Left ventricle myocardium superior (tissue), 1 donor: ENCODE measurements at places on chromosomes 16 and 17. TPM values are rescaled to one million over a fixed set of nuclear protein-coding genes. Genes with fewer than 3 reads are reported as not detected.

The PYY gene
- total RNA-seq = not detected

The GRB7 gene
- 5.1 TPM for total RNA-seq

The C1QBP gene
- total RNA-seq = 127 TPM

- no peak for DNase-seq
Observed at GRCh38 chr17:67441052-67441895, 64.2 kb downstream of the PITPNC1 start.

DNA sequence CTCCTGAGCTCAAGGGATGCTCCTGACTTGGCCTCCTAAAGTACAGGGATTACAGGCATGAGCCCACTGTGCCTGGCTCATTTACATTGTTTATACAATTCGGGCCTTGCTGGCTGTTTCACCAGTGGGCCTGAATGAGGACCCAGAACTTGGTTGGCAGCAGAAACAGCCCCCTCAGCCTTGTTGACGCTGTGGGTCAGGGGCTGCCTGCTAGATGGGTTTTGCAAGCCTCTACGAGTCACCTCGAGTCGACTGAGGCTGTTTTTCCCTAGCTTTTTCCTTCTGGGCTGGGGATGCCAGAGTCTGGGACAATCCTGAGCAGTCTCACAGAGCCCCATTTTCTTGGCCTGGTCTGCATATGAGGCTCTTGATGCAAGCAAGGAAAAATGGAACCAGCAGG, 16.1 kb downstream of the PPL start:
- DNase-seq = no peak

DNA sequence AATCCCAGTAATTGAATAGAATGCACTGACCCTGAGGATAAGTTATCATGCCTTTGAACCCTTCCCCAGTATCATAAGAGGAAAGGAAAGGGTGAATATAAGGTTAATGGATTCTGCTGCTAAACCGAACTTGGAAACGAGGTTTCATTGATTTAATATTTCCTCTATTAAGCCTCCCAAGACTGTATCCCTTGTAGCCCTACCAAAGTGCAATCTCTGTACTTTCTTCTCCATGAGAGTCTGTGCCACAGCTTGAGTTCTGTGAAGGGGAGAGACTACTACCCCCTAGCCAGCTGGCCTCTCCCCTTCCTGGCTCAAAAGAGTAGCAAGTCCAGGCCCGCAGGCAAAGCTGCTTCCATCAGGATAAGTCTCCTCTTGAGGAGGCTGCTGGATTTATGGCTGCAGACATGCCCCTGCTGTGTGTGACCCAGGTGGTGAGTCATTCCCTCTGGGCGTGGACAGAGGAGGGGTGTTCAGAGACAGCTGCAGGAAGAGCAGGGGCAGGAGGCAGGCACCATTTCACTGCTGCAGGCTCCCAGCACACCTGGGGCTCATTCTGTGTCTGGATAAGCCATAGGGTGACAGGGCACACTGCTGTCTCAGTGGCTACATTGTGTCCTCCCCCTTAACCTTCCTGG, 58.4 kb downstream of the TOM1L2 start:
- peak; percentile 62 for DNase-seq

DNA sequence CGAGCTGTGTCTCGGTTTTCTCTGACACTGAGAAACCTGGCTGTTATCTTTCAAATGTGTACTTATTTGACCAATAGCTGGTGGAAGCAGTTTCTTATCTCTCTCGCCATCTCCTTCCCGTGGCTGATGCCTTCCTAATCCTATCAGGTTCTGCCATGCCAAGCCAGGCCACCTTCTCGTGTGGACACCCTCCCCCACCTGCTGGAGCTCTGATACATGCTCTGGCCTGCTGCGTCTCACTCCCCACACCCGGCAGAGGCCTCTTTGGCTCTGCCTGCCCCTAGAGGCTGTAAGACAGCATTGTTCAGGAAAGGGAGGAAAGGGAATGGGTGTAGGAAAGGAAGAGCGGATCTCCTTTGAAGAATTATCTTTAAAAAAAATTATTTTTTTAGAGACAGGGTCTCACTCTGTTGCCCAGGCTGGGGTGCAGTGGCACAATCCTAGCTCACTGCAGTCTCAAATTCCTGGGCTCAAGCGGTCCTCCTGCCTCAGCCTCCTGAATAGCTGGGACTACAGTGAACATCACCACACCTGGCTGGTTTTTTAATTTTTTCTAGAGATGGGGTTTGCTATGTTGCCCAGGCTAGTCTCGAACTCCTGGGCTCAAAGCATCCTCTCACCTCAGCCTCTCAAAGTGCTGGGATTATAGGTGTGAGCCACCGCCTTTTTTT, 7.5 kb upstream of the ARMC5 start:
- peak; percentile 62 for DNase-seq

GRCh38 chr17:11026903-11027302, 189.0 kb upstream of the PIRT start:
- no peak for DNase-seq
